Posterior cingulate gyrus (tissue), 11 donors: ENCODE measurements at places on chromosomes 2 and 18.

DNA sequence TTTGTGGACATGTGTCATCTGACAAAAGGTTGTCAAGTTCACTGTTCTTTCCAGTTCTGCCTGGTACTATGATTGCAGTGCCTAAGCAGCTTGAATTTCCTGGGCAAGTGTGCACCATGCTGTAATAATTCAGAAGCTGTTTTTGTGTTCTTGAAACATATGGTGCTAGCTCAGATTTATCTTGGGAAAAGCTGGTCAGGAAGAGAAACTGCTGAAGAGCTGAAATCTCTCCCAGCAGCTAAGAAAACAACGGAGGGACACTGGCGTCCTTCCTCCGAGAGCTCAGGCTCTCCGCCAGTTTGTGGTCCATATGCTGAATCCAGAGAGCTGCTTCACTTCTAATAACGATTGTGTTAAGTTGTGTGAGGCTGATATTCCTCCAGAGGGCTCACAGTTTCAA, 642.0 kb downstream of the DPP10 start:
- DNase-seq, result peak; percentile 91

- DNase-seq, result no peak
Measured at GRCh38 chr18:76874642-76875389, 52.5 kb downstream of the ZNF236 start.

GRCh38 chr2:64924170-64924934, 64.8 kb upstream of the SLC1A4 start:
- no peak for DNase-seq

DNA sequence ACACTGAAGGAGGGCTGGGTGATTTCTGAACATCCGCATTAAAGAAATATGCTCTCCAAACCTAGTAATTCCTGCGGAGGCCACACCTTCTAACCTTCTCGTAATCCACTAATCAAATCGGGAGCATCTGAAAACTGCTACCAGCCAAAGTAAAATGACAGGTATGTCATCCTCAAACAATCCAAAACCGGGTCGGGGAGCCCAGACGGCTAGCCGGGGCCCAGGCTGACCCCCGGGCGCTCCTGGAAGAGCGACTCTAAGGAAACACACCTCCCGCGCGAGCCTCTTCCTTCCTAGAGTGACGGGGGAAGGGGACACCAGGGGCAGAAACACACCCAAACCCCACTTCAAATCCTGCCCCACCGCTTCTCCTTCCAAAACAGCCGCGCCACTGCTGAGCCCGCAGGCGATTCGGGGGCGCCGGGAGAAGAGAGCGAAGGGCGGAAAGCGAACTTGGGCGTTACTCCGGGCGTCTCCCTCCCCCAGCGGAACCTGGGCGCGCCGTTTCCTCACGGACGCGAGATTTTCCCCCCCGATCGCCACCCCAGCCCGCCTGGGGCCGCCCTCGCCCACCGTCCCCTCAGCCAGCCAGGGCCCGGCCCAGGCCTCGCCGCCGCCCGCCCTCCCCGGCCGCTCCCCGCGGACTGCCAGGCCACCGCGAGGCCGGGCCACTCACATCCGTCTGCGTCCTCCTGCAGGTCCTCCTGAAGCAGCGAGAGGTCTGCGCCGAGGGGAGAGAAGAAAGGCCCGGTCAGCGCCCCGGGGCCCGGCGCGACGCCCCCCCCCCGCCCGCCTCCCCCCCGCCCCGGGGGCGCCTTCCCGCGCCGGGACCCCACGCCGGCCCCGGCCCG, 584 bp downstream of the PPP4R1 start:
- DNase-seq, result peak; percentile 77

- DNase-seq, result peak; percentile 79
Measured at GRCh38 chr2:71510196-71510807, 56.9 kb downstream of the DYSF start.

DNA sequence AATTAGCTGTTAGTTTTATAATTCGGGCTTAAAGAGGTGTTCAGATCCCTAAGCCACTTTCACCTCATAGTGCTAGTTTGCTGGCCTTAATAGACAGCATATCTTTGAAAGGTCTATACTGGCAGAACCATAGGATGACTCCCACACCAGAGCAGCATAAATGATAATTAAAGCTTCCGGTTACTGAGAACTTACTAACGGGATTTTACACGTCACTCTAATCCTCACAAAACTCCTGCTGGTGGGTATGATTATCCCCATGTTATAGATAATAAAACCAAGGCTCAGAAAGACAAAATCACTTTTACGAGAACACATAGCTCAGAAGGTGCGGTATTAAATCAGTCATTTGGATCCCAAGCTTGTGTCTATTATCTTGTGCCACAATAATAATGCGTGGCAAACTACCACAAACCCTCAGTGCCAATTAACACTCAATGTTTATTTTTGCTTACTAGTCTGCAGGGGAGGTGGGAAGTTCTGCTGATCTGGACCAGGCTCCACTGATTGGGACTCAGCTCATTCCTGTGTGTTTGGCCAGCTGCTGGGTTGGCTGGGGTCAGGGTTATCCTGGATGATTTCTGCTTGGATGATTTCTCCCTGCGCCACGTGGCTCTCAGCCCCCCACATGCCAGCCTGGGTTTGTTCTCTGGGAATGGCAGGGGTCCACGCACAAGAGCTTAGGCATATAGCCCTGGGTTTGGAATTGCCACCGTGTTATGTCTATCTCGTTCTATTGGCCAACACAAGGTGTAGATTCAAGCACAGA, 62.3 kb downstream of the TRIB2 start:
- no peak for DNase-seq

DNA sequence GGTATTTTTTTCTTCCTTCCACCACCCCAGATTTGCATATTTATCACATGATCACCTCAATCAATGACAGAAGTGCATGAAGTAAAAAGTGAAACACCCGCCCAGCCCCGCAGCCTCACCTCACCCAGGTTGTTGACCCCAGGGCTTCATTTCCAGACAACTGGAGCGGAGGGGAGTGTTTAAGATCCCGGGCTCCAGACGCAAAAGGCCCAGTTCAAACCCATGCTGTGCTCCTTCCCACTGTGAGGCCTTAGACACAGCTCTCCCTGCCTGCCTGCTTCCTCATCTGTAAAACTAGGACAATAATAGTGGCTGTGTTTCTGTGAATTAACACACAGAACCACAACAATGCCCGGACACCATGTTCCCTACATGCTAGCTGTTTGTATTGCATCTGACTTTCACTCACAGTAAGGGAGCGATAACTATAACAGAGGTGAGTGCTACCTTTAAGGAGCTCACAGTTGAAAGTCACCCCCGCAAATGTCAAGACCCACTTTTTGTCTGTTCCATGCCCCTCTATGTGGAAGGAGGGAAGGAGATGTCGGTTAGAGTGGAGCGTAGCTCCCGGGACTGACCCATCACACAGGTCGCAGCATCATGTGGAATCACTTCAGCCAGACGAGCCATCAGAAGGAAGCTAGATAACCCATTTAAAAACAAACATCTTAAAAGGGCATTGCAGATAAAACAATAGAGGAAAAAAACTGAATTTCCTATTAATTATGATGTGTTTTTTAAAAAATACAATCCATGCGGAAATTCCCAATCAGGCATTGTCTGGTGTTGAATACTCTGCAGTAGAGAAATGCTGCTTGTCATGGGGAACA, 77.5 kb upstream of the DAPL1 start:
- DNase-seq, result no peak

GRCh38 chr2:124328397-124328796, 303.3 kb downstream of the CNTNAP5 start:
- DNase-seq, result no peak
